ENCODE measurements at places on chromosomes 12 and 14. TPM values are rescaled to one million over a fixed set of nuclear protein-coding genes. Genes with fewer than 3 reads are reported as not detected.

DNA sequence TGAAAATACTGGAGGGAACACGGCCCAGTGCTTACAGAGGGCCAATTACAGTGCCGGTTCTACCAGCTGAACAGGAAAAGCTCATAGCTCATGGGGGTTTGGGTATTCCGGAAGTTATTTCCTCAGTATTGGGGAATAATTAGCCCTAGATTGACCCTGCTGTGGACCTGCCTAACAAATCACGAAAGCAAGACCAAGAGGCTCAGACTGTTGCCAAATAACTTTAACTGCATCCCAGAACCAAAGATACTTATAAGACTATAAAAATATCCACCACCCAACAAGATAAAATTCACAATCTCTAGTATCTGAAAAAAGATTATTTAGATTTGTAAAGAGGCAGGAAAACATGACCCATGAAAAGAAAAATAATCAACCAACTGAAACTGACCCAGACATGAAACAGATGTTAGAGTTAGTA is 8.0 kb upstream of the OR5AU1 start:
- DNase-seq: no peak

The TSPAN8 gene
- total RNA-seq: not detected

DNA sequence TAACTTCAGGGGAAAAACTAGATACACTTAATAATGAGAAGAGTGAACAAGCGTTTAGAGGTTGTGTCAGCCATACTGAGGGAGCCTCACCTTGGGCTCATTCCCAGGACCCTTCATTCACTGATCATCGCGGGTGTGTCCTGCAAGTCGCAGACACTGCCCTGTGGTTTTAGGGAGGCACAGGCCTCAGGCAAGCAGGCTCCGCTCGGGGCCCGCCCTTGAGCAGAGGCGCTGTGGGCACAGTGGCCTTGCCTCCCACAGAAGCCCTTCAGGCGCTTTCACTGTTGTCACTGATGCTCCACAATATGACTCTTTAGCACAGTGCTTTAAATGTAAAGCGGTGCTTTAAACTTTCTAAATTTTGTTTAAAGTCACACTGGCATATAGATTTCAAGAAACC is 67.4 kb downstream of the DDX51 start:
- DNase-seq: no peak

The ESR2 gene
- total RNA-seq: 0.10 TPM

The P3H3 gene
- 31.7 TPM for total RNA-seq

The CLECL1 gene
- not detected for total RNA-seq

DNA sequence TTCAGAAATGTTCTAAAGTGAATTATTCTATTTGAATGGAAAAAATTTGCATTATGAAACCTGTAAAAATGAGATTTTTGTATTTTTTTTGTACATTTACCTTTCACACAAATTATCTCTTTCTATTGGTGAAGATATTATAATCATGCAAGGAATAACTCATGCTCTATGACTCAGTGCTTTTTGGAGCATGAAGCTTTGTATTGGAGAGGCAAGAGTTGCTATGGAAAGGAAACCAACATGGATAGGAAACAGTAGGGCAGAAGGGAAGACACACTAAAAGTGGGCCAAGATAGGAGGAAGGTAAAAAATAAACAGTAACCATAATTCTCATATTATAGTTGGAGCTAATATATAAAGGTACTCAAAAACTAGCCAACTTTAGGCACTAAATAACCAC is 79.0 kb downstream of the PLCZ1 start:
- DNase-seq: peak; percentile 40

DNA sequence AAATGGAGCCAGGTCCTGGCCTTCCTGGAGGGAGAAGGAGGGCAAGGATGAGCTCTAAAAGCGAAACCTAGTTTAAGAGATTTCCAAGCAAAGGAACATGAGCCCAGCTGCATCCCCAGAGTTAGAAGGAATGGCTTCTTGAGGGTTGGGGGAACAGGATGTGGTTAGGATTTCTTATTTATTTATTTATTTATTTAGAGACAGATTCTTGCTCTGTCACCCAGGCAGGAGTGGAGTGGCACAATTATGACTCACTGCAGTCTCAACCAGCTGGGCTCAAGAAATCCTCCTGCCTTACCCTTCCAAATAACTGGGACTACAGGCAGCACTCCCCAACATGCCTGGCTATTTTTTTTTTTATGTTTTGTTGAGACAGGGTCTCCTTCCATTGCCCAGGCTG is 25.3 kb upstream of the TMEM106C start:
- peak; percentile 60 for DNase-seq

The CACNA2D4 gene
- 35.2 TPM for total RNA-seq

- peak; percentile 58 for DNase-seq
Measured at GRCh38 chr14:97266653-97267052, 469.5 kb downstream of the VRK1 start.

GRCh38 chr12:14845350-14845750 is 2.0 kb upstream of the ART4 start:
- peak; percentile 63 for DNase-seq

The SLC6A12 gene
- not detected for total RNA-seq

The SLC25A47 gene
- total RNA-seq: 0.37 TPM

DNA sequence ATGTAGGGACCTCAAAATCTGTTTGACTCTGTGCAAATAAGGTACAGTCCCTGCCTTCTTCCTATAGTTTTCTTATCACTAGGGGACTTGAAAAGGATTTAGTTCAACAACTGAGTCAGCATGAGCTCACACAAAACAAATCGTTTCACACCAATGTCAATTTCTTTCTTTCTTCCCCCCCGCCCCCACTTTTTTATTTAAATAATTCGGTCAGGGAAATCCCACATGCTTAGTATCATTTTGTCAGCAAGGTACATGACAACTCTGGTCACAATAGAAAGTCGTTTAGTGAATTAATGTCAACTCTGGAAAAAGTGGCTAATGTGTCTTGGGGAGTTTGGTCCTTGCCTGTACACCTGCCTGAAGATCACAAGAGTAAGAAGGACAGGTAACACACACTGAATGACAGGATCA is 232.2 kb upstream of the PLEKHG7 start:
- DNase-seq: no peak

DNA sequence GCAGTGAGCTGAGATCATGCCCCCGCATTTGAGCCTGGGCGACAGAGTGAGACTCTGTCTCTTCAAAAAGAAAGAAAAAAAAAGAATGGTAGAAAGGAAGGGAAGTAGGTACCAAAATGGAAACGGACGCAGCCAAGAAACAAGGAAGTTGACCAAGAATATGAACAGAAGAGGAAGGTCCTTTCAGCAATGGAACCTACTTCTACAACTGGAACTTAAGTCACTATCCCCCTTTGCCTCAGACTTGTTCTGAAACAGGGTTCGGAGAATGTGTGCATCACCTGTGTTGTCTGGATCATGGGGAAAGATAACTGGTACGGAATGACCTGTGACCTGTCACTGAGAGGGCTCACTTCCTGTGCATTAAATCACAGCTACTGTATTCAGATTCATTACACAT is 43.9 kb upstream of the RNASE1 start:
- DNase-seq: no peak

DNA sequence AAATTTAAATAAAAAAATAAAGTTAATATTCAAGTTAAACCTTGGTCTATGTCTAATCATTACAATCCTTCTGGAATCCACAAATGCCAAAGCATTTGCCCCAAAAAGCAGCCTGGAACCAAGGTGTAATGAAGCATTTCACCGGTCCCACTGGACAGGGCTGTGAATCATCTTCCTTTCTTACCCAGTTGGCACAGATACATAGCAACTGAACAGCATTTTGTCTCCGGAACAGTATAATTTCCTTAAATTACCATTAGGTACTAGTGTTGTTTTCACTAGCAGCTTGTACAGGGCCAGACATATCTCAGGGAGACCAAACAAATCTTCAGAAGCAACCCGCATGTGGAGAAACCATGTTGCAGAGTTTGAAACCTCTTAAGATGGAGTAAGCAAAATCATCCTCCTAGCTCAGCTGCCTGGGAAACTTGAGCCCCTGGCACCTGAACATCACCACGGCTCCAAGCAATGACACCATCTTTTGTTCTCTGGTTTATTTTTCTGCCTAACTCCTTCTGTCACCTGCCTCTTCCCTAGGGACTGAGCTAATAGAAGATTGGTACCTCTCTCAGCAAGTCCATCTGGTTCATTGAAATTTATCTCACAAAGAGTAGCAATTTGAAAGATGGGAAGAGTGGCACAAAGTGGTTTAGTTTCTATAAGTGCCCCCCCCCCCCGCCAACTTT is 17.9 kb upstream of the MDM1 start:
- DNase-seq: peak; percentile 21

The OR4E2 gene
- not detected for total RNA-seq
